Left ventricle myocardium inferior (tissue), 1 donor: ENCODE measurements at places on chromosomes 13 and 19.

GRCh38 chr13:50170447-50171037 is 155.3 kb downstream of the KCNRG start:
- DNase-seq: no peak

- no peak for DNase-seq
Observed at GRCh38 chr19:7489609-7490044, 792 bp upstream of the PEX11G start.

DNA sequence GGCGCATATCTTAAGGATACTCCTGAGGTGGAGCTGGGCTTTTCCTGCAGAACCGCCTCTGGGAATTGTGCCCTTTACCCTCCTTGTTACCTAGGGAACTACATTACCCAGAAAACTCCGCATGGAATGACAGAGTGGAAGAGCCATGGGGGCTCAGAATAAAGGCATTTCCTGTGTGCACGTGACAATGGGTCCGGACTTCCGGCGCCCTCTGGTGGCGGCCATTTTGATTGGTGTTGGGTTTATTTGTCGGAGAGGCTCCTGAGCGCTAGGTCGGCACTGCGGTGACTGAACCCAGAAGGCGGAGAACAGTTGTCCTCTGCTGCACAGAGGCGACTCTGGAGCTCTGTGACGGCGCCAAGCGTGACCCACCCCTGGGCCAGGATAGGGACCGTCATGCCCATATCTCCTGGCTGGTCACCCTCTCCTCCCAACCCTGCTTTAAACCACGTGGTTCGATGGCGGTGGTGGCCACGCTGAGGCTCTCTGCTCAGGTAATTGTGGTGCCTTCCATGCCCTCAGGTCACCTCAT is at the start of gene ZNF587B:
Gene ZNF587B, plus strand, starts transcription at position 229 of the 532 bp plus-strand sequence. Its CDS starts 230 bp downstream, at position 459.
- peak; percentile 82 for DNase-seq

- no peak for DNase-seq
Observed at GRCh38 chr19:32638625-32639024, 36.4 kb downstream of the ANKRD27 start.

DNA sequence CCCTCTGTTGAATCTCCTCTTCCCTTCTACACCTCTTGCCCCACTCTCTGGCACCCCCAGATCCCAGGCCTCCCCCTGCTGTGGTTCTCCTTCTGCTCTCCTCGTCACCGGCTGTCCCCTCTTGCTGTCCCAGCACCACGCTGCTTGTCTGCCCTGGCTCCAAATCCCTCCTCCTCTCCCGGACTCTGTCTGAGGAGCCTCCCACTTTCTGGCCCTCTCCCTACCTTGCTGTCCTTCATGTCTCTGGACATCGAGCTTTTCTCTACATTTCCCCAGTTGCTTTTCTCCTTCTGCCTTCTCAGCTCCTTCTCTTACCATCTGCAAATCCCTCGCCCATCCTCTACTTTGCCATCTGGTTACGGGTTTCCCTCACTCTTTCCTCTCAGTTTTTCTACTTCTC is 1.2 kb downstream of the ZNF347 start:
- no peak for DNase-seq

- no peak for DNase-seq
Observed at GRCh38 chr19:47824396-47824795, 2.7 kb downstream of the CRX start.

GRCh38 chr13:97339988-97340749 is 93.8 kb upstream of the RAP2A start:
- no peak for DNase-seq

DNA sequence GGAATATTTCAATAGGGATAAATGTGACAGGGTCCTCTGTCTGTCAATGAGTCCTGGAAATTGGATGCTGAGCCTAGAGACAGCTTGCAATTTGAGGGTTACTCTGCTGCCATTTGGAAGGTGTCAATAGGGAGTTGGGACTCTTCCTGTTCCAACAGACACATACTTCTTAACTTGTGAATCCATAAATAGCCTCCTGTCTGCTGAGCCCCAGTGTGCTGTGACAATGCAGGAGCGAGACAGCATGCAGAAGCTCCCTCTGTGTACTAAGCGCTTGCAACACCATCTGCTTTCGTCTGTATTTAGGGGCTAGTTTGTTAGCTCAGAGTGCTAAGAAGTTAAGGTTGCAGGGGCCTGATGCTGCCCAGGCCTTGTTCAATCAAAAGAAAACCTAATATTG is 58.5 kb upstream of the GPR12 start:
- DNase-seq: no peak

- peak; percentile 55 for DNase-seq
Observed at GRCh38 chr13:114130837-114131582, 1.4 kb downstream of the RASA3 start.

- no peak for DNase-seq
Observed at GRCh38 chr13:43246382-43246781, 223.0 kb downstream of the DNAJC15 start.

DNA sequence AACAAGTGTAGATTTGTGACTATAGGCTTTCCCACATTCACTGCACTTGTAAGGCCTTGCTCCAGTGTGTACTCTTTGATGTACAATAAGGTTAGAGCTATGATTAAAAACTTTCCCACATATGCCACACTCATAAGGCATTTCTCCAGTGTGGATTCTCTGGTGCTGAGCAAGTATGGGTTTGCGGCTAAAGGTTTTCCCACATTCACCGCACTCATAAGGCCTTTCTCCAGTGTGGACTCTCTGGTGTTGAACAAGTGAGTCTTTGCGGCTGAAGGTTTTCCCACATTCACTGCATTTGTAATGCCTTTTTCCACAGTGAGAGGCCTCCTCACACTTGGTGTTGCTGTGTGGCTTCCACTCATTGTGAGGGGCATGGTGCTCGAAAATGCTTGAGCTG is 3.7 kb downstream of the ZNF772 start:
- no peak for DNase-seq

- DNase-seq: no peak
Observed at GRCh38 chr19:3363841-3364500, 2.4 kb upstream of the NFIC start.

DNA sequence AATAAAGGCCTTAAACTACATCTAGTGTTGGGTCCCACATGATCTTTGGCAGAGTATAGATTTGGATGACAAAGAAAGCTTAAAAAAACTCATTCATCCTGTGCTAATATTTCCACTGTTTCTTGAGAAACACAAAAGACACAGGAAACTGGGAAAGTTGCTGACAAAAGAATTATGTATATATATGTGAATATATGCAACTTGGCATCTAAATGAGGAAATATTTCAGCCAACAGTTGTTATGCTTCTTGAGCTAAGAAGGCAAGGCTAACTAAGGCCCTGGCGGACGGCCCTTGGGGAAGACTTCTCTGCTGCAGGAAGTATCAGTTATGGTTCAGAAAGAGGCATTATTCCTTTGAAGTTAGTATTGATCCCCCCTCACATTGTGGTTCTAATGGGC is 491.8 kb downstream of the DIAPH3 start:
- DNase-seq: no peak

DNA sequence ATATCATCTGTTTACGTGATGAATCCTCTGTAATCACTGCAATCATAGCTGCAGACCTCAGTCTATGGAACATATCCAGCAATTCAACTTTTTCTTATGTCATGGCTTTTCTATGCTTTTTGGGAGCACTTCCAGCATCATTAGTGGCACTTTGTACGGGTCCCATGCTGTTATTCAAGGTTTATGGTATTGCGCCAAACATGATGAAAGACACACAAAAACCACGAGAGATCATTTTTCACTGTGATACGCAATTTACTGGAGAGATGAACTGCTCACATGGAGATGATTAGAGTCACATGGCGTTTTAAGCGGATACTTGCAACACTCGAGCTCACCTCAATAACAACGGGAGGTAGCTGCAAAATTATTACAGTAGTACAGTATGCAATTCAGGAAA is 2101.7 kb upstream of the PCDH20 start:
- DNase-seq: no peak

DNA sequence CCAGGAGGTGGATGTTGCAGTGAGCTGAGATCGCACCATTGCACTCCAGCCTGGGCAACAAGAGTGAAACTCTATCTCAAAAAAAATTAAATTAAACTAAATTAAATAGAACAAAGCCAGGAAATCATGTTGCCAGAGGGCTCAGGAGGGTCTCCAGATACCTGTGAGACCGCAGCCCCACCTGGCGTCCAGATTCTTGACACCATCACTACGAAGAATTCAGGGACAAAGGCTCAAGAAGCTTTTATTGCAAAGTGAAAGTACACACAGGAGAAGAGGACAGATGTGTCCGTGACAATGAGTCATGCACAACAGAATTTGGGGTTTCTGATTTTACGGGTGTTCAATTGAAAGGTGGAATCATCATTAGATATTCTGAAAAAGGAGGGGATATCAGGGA is 76.6 kb downstream of the STOML3 start:
- DNase-seq: no peak

DNA sequence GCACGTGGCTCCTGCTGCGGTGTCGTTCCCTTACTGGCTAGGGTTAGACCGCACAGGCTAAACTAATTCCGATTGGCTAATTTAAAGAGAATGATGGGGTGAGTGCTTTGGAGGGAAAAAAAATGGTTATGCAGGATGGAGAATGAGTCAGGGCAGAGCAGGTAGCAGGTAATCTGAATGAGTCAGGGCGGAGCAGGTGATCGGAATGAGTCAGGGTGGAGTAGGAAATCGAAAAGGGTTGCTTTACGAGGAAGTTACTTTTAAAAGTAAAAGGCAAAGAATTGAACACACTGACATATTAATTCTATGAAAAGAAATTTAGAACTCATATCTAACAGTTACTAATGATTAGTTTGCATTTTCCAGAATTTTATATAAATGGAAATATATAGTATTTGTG is 335.5 kb downstream of the FOXO1 start:
- no peak for DNase-seq

GRCh38 chr19:16579381-16579780 is 7.2 kb upstream of the SLC35E1 start:
- no peak for DNase-seq

DNA sequence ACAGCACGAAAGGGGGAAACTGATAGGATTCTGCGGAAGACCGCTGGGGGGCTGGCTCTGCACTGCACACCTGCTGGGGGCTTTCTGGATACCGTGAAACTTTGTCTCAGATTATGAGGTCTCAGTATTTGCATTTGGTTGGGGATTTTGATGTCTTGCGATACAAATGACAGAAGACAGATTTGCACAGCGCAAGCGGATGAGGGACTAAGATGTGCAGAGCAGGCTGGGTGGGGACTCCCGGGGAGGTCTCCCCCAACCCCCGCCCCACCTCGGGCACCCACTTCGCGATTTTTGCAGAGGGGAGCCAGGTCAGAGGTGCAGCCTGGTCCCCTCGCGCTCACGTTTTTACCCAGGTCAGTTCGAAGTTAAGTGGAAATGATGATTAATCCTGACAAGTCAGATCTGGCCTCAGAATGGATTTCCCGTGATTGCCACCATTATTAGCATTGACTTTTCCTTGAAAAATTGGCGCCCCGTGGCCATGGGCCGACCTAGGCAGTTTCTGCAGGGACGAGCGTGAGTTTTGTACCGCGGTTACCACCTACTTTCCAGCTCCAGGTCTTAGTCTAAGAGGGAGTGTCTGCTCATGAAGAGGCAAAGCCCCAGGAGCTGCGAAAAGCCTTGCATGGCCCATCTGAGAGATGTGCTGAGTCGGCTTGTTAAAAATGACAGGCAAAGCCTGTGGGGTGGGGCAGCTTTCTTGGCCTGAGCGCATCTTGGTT is 1.3 kb upstream of the GJB2 start:
- no peak for DNase-seq

- no peak for DNase-seq
Observed at GRCh38 chr19:10392120-10392519, 11.2 kb downstream of the CDC37 start.

DNA sequence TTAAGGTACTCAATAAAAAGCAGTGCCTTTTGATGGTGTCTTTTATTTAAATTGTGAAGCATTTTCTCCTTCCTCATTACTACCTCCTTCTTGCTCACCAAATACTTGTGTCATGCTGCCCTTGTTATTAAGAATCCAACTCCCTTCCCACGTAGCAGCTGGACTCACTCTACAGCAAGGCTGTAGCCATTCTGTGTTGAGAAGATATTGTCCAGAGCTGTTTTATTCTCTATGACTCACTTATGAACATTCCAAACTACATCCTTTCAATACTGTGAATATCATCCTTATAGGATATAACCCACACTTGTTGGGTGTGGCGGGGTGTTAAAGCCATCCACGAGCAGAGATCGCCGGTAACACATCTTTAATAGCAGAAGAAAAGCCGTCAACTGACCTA is 1671.5 kb upstream of the SLC10A2 start:
- no peak for DNase-seq

DNA sequence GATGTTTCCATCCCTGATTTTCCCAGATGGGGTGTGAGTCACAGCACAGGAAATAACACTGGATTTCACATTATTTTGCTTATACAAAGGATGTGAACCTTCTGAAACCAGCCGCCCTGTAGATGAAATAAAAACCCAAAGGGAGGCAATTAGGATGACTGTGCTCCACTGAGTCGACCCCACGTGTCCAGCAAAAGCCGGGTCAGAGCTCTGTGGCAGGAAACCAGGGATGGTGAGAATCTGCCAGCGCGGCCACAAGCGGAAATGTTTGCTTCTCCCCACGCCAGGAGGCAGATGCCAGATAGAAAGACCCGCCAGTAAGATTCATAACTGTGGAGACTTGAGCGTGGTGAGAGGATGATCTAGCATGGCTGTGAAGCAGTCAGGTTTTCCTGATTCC is 764.4 kb downstream of the LIG4 start:
- DNase-seq: no peak

DNA sequence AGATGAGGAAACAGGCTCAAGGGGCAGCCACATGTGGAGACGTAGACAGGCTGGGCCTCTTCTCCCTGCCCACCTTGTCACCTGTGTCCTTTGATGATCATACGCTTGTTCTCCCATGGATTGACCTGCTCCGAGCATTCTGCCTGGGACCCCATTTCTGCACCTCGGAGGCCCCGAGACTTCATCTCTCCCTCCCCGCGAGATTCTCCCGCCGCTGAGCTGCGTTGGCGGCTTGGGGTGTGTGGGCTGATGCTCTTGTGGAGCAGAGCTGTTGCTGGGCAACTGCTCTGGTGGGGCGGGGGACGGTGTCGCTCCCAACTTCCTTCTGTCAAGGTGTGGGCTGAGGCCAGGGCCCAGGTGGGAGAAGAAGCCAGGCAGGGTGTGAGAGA is 22.1 kb downstream of the MAST3 start:
- no peak for DNase-seq

DNA sequence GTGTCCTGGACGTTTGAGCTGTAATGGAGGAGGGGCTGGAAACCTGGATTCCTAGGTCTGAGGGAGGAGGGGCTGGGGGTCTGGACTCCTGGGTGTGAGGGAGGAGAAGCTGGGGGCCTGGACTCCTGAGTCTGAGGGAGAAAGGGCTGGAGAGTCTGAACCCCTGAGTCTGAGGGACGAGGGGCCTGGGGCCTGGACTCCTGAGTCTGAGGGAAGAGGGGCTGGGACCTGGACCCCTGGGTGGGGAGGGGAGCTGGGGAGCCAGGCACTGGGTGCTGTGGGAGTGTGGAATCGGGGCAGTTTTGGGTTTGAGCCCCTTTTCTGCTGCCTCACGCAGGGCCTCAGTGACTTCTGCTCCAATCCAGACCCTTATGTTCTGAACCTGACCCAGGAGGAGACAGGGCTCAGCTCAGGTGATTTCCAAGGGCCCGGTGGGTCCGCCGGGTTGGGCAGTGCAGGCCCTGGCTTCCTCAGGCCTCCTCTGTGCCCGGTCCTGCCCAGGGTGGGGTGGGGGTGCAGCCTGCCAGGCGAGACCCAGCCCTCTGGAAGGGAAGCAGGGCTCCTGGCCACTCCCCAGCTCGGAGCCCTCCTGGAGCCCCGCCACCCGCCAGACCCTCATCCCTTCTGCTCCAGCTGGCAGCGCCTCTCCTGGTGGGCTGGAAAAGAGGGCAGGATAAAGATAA is 14.4 kb downstream of the TTYH1 start:
- no peak for DNase-seq

- no peak for DNase-seq
Observed at GRCh38 chr19:49455773-49456172, 2.7 kb downstream of the ALDH16A1 start.

GRCh38 chr19:46390866-46391265 is 22.5 kb downstream of the CCDC8 start:
- no peak for DNase-seq
